ENCODE measurements at places on chromosomes 13 and 19.

- no peak for DNase-seq
Observed at GRCh38 chr13:33053397-33054066, 37.3 kb downstream of the KL start.

DNA sequence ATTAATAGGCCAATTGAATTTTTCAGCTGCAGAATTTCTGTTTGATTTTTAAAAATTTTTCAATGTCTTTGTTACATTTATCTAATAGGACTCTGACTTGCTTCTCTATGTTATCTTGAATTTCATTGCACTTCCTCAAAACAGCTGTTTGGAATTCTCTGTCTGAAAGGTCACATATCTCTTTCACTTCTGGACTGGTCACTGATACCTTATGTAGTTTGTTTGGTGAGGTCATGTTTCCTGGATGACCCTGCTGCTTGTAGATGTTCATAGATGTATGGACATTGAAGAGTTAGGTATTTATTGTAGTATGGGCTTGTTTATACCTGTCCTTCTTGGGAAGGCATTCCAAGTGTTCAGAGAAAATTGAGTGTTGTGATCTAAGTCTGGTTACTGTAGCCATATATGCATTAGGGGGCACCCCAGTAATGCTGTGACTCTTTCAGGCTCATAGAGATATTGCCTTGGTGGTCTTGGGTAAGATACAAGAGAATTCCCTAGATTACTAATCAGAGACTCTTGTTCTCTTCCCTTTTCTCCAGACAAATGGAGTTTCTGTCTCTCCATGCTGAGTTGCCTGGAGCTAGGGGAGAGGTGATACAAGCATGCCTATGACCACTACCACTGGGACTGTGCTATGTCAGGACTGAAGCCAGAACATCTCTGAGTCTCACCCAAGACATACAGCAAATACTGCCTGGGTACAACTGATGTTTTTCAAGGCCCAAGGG lies 27.8 kb downstream of the RFC3 start:
- DNase-seq: no peak

DNA sequence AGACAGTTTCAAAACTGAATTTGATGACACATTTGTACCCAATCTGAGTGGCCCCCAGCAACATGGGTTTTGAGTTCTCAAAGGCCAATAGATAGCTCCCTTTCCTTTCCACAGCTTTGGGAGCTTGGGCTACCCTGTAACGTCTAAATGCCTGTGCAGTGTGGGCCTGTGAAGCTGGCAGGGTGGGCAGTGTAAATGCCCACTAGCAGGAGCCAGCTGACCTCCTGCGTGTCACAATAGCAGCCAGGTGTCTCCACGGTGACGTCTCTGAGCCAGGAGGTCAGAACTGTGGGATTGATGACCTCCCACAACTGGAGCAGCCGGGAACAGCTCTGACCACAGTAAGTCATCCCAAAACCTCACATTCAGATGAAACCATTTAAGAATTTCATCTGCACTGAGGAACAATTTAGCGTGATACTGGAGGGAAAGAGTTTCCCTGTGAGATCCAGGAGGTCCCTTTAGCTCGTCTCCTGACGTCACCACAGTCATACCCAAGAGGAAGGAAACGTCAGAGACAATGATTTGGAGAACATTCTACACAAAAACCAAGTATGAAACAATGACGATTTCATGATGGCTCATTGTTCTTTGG lies at the start of gene IPO5:
Gene IPO5 (plus strand): TSS at position 300 of the 595 bp plus-strand sequence. CDS start 23,022 bp downstream, outside the sequence.
- no peak for DNase-seq

DNA sequence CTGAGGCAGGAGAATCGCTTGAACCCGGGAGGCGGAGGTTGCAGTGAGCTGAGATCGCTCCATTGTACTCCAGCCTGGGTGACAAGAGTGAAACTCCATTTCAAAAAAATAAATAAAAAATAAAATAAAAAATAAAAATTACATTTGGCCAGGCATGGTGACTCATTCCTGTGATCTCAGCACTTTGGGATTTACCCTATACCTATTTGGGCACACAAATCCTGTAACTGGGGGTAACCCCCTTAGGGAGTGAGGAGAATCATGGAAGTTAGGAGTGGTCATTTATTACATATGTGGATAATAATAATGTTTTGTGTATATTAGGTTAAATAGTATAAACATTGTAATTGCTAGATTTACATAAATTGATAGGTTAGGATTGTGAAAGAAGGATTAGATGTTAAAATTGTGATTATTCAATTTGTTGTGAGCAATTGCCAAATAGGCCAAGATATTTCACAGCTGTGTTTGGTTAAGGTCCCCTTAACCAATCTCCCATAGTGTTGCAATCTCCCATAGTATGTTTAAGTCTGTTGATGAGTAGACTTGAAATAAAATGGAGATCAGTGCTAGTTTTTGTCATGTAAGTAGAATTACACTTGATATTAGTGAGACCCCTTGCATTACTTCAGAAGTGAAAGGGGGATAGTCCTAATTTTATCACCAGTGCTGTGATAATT lies 30.7 kb downstream of the ZNF844 start:
- DNase-seq: no peak

- DNase-seq: no peak
Observed at GRCh38 chr13:23941211-23941610, 43.9 kb upstream of the C1QTNF9B start.

DNA sequence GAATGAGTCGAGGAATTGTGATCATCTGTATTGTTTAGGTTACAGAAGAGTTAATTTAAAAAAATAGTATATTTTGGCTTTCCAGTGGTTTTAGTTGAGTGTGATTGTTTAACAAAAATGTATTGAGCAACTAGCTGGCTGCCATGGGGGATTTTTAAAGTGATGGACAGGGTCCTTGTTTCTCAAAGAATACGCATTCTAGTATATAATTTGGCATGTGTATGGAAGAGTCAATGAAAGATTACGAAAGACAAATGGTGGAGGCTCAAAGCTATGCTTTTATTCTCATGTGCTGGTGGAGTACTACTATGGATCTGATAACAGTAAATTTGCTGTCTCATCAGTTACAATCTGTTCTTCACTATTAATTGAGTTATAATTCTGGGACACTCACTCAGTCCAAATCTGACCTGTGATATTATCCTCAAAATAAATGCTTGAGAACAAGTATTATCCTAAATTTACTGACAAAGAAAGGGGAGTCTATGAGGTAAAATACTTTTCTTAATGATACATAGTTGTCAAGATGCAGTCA lies 240.0 kb downstream of the GPC6 start:
- DNase-seq: no peak
